Hypothalamus (tissue), 51 donors: ENCODE measurements at places on chromosomes 13 and 19.

DNA sequence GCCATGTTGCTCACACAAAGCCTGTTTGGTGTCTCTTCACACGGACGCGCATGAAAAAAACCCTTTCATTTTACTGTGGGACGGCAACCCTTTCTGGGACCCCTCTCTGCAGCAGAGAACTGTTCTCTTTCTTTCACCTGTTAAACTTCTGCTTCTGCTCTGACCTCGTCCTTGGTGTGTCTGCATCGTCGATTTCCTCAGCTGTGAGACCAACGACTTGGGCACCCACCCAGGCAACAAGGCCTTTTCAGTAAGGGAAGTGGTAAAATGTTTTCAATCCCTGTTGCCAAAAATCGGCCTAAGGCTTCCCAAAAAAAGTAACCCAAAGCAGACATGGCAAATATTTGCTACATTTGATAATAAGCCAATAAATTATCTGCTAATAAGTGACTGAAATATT is 515.3 kb downstream of the IRS2 start:
- no peak for DNase-seq

GRCh38 chr13:70884196-70884595 is 775.9 kb upstream of the KLHL1 start:
- DNase-seq, result no peak

GRCh38 chr13:39655569-39656324 is at the start of gene COG6:
Gene COG6 (plus strand): TSS chr13:39655662. CDS start chr13:39655727, 65 bp downstream.
- DNase-seq, result peak; percentile 75

DNA sequence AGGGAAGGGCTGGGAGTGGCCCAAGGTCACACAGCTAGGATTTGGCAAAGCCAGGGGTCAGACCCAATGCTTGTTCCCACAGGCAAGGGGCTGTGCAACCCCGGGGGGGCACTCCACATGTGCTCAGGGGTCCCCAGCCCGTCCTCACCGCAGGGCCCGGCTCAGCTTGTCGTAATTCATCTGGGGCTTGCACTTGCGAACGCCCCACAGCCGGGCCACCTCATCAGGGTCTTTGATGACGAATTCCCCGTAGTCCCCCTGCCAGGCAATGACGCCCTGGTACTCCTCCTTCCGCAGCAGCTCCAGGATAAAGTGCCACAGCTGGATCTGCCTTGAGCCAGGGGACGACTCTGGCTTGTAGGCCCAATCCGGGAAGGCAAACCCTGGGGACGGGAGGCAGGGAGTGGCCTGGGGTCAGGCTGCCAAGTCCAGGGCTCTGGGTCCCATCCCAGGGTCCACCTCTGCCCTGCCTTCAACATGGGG is 4.7 kb downstream of the ERF start:
- DNase-seq, result no peak

DNA sequence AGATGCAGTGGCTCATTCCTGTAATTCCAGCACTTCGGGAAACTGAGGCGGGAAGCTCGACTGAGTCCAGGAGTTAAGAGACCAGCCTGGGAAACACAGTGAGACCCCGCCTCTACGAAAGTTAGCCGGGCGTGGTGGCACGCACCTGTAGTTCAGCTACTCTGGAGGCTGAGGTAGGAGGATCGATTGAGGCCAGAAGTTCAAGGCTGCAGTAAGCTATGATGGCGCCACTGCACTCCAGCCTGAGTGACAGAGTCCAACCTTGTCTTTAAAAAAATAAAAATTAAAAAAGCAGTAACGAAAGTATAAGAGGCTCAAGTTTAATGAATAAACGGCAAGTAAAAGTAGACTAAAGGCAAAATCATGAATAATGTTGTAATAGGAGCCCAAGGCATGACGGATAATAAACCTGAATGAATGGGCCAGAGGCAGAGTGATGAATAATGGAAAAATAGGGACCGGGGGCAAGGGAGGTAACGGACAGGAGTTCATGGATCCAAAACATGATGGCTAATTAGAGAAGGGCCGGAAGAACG is 1.2 kb upstream of the TOMM40 start:
- DNase-seq, result no peak

DNA sequence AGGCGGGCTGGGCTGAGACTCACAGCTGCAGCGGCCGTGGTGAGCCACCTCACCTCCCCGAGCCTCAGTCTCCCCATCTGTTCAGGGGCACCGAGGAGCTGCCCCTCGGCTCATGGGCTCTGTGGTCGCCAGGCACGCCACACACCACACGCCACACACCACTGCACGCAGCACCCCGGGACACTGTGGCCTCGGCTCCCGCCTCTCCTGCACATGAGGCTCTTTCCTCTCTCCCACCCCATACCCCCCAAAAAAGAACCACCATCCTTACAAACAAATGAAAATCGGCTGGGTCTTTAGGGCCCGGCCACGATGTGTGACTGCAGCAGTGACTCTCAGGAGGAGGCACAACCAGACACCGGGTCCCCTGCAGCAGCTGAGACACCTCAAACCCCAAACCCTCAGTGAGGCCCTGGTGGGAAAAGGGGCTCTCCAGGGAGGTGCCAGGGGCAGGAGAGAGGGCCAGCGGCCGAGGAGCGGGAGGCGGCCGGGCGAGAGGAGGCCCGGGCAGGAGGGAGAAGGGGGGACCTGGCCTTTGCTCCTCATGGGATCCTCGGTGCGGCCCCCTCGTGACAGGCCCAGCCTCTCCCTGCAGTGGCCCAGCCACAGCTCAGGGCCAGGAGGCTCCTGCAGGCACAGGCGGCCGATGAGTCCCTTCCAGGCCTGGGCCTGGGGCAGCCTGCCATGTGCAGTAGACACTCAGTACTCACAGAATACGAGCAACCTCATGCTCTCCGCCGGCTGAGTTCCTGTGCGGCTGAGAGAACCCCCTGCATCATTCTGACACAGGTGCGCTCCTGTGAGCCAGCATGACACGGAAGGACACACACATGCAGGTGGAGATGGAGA is 66.3 kb downstream of the RASA3 start:
- DNase-seq, result no peak

DNA sequence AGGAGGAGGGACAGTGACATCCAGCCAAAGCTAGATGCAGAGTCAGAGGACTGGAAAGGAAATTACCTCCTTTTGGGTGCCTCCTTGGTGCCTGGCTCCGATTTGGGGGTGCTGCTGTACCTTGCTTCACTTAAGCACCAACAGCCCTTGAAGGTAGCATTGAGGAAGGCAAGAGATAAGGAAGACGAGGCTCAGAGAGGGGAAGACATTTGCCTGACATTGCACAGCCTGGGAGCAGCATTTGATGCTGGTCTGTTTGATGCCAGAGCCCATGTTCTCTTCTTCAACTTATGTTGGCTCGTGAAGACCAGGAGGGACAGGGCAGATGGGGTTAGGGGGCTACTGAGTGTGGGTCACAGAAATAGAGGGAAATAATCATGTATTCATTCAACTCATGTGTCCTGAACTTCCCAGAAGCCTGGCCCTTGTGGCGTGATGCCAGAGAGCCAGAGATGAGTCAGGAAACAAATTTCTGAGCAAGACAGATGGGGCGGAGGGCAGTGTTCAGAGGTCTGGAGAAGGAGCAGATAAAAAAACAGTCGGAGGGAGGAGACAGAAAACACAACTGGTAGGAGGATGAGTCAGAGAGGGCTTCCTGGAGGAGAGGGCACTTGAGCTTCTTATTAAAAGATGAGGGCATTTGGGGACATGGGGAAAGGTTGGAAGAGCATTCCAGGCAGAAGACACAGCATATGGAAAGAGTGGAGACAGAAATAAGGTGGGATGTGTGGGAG is 3.0 kb upstream of the C19orf81 start:
- no peak for DNase-seq

DNA sequence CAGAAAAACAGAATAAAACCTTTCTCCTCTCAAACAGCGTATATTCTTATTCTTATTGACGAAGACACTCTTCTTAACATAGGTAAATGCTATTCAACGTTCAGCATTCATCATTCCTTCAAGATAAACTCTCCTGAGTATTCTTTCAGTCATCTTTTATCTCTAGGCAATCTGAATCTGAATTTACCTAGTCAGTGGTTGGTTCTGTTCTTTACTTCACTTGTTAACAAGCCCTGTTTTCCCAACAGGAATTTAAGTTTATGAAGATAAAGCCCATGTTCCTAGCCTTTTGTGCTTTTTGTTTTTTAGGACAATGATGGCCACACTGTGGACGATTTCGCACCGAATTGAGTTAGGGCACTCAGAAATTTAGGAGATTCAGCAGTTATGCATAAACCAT is 3.2 kb downstream of the ELF1 start:
- no peak for DNase-seq

DNA sequence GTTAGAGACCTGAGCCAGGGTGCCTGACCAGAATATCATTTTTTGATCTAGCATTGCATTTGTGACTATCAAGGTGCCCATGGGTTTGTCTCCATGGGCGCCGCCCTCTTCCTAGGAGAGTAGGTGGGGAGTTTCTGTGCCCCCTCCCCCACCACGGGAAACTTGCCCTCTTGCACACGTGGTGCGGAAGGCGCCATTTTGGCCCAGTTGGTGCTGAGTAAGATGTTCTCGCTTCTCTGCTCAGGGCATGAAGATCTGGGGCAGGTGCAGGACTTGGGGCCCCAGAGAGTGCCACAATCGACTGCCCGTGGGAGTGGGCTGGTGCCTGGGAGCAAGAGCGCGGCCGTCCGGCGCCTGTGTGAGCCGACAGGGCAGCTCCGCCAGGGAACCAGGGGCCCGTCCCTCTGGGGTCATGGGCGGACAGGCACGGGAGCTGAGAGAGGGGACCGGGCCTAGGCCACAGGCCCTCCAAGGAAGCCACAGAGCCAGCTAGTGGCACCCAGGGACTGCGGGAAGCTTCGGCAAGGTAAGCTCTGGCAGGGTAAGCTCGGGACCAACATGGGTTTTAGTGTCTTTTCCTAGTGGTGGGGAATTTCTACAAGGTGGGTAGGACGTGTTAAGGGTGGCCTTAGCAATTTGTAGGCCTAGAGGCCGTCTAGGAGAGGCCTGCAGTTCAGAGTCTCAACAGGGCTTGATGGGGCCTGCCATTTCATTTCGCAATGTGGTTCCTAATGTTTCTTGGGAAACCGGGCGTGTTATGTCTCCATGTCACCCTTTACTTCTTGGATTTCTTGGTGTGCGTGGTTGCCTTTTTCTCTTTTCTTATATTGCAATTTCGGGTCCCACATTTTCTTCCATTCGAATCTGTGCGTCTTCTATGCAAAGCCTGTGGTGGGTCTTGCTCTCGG is 14.5 kb downstream of the SACS start:
- no peak for DNase-seq

GRCh38 chr13:80798576-80799133 is 457.7 kb upstream of the SPRY2 start:
- DNase-seq, result no peak
